Right ventricle myocardium superior (tissue), 1 donor: ENCODE measurements at places on chromosomes 5 and 9. TPM values are rescaled to one million over a fixed set of nuclear protein-coding genes. Genes with fewer than 3 reads are reported as not detected.

GRCh38 chr9:942805-943580, 33.5 kb upstream of the DMRT3 start:
- no peak for DNase-seq

DNA sequence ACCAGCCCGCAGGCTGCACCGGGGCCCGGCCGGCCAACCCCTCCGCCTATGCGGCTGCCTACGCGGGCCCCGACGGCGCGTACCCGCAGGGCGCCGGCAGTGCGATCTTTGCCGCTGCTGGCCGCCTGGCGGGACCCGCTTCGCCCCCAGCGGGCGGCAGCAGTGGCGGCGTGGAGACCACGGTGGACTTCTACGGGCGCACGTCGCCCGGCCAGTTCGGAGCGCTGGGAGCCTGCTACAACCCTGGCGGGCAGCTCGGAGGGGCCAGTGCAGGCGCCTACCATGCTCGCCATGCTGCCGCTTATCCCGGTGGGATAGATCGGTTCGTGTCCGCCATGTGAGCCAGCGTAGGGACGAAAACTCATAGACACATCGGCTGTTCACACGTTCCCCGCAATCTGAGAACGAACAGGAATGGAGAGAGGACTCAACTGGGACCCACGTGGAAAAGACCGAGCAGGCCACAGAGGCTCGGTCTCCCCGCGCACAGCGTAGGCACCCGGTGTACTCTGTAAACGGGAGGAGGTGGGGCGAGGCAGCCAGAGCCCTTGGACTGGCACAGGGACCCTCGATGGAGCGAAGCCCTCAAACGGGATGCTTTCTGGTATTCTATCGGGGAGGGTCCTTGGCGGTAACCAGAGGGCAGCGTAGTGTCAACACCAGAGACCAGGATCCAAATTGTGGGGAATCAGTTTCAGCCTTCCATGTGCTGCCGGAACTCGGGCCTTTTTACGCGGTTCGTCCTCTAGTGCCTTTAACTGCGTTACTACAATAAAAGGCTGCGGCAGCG, 1.9 kb downstream of the FOXE1 start:
- no peak for DNase-seq

GRCh38 chr5:159849437-159850083, 66.7 kb upstream of the ADRA1B start:
- no peak for DNase-seq

GRCh38 chr5:180607861-180608571, 16.7 kb upstream of the SCGB3A1 start:
- peak; percentile 13 for DNase-seq

DNA sequence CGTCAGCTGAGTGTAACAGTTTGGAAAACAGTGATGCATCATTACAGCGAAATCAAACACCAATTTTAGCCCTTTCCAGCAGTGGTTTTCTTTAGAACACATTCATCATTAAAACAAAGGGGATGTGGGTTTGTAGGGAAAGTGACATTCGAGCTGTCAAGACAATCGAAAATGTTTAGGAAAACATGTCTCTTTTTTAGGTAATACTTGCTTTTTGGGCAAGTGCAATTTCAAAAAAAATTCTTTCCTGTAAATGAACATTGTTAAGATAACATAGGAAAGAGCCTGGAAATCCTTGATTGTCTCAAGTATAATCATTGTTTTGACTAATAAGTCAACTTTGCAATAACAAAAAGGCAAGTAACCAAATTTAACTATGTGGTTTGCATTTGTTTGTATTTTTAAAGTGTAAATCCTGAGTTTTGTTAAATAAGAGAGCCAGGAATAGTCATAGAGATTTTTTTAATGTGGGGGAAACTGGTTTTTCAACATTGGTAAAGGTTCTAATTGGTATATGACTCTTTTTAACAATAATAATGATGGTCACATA, 182.5 kb downstream of the TTLL11 start:
- no peak for DNase-seq

- DNase-seq = no peak
Observed at GRCh38 chr9:77985996-77986395, 45.6 kb downstream of the GNAQ start.

DNA sequence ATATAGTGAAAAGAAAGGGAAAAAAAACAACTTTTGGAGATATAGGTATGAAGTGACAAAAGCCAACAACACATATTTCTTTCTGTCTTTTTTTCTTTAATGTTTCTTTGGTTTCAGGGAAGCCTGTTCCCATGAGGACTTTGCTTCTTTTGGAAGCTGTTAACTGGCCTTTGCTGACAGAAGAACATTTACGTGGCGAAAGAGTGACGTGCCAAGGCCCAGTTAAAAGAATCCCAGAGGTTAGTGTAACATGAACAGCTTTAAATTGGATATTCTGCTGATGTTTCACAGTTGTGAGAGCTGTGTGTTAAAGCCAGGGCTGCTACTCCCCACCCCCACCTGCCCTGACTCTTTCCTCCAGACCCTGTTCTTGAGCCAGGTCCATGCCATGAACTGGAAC, 275.9 kb downstream of the CRB2 start:
- no peak for DNase-seq

GRCh38 chr9:18798106-18798505, 234.9 kb downstream of the SAXO1 start:
- DNase-seq = no peak

- DNase-seq = no peak
Observed at GRCh38 chr5:139684350-139684880, 36.3 kb downstream of the CXXC5 start.

GRCh38 chr5:138632900-138633489, 57.8 kb upstream of the HSPA9 start:
- DNase-seq = peak; percentile 72

DNA sequence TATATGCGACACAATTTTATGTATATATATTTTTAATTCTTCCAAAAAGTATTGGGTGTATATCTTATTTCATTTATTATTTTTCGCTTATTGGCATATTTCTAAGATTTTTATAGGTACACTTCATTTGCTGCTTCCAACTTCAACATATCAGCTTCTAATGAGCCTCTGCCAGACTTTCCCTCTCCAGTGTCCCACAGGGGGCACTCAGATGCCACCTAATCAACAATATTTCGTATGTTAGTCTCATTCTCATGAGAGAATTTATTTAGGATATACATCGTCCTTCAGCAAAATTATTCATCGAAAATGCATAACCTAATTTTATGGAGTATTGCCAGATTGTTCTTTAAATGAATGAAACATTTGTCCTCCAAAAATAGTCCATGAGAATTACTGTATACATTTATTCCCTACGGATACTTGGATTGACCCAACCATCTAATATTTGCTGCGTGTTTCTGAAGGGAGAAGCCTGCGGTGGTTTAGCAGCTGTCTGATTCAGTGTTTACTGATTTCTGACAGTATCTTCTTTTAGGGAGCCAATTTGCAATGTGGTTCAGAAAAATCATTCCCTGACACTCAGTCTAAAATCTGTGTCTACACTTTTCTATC, 100.6 kb upstream of the SELENOP start:
- no peak for DNase-seq

- no peak for DNase-seq
Observed at GRCh38 chr5:175252234-175252805, 191.7 kb downstream of the DRD1 start.

DNA sequence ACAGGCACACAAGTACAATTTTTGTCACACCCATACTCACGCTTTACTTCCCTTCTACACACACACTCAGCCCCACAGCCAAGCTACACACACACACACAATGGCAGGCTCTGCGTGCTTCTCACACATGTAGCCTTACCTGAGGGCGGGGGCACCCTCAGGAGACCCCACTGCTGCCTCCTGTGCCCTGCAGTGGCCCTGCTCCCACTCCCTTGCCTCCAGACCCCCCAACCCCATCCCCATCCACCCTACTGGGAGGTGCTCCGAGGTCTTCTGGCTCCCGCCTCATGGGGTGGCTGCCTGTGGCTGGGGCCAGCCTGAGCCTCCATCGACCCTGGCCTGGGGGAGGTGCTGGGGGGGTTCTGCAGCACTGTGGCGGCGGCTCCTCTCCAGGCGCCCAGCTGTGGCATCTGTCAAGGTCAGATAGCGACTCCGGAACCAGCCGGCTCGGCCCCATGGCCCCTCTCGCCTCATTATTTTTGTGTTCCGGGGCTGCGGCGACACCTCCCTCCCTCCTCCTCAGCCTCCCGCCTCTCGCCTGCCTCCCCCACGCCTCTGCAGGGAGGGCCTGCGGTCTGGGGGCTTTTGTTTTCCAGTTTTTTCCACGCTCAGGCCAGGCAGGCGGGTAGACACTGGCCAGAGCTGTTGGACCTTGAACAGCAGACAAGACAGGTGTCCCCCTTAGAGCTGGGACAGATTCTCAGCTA, 21.7 kb downstream of the CXXC5 start:
- peak; percentile 69 for DNase-seq

DNA sequence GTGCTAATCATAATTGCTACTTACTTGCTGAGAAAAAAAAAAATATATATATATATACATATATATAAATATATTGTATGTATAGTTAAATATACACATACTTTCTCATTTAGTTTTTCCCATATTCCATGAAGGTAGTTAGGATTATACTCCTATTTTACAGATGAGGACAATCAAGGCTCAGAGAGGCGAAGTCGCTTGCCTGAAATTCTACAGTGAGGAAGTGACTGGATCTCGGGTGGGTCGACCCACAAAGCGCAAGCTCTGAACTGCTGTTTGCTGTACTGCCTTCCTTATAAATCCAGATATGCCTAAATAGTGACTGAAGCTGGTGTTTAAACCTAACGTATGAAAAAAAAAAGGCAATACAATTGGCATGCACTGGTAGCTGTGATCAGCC, 148.3 kb upstream of the TBC1D2 start:
- no peak for DNase-seq

GRCh38 chr9:7206221-7206758, 448.5 kb downstream of the KDM4C start:
- DNase-seq = no peak

DNA sequence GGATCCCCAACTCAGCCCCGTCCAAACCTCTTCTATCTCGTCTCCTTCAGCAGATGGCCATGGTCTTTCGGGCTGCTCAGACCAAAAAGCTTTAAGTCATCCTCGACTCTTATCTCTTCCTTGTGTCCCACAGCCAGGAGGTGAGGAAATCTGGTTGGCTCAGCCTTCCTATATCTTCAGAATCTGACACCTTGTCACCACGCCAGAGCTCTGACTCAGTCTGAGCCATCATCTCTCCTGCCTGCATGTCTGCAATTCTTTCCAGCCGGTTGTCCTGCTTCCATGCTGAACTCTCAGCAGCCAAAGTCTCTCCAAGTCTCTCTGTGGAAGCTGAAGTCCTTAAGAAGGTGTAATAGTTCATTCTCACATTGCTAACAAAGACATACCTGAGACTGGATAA, 419.3 kb upstream of the ADAMTS16 start:
- DNase-seq = no peak

DNA sequence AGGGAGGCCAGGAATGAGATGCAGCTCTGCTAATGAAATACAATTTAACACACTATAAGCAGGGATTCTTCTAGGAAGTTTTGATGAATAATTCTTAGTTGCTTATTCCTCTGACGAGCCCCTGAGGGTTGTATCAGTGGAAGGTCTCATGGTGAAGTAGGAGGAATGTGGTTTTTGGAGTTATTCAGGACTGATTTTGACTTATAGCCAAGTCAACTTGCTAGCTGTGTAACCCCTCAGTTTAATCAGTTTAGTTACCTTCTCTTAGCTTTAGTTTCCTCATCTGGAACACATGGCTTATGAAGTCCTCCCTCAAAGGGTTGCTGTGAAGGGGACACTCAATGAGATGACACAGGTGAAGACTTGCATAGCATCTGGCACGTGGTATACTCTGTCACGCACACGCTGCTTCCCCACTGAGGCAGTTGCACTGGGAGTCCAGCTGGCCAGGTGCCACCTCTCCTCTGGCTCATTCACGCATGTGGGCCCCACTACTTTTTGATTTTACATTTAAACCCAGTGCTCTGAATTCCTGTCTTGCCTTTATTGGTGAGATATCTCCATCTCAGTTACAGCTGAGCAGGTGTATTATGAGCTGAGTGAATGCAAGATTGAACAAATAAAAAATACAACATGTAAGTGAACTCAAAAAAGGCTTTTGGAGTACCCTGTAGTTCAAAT, 415.0 kb downstream of the ARHGEF28 start:
- DNase-seq = no peak

DNA sequence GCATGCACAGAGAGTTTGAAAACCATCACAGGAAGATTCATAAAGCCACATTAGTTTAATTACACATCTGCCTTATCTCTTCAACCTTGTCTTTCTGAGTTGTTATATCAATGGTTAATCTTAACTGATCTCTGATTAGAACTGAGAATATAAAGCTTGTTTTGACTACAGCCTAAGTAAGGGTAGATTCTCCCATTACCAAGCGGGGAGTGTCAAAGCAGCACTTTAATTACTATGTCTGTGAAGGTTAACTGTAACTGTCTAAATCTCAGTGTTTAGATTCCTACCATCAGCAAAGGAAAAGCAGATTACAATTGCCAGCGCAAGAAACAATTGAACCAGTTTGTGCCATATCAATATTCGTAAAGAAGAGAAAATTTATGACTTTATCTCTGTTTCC, 348.7 kb downstream of the CDH12 start:
- no peak for DNase-seq

DNA sequence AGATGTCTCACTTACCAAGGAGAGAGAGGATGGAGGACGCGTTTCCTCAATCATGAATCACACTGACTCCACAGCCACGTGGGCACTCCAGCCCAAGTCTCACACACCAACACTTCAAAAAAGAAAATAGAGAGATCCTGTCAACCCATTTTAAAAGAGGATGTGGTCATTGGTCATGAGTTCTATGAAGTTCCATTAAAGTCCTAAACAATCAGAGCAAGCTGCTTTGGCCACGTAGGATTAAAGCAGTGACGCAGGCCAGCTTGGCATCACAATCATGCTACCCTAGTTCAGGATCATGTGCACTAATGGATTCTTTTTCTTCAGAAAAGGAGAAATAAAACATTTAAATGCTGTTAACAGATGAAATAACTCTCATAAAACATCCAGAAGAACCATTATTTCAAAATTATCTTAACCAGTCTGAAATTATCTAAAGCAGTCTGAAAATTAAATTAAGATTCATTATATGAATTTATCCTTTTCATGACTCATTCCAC, 108.1 kb downstream of the SEMA5A start:
- DNase-seq = no peak

GRCh38 chr5:55592388-55593114, 57.8 kb upstream of the PLPP1 start:
- no peak for DNase-seq

The SOWAHA gene
- total RNA-seq = 0.13 TPM

The LECT2 gene
- not detected for total RNA-seq

The ADAMTSL1 gene
- 0.56 TPM for total RNA-seq

The AQP3 gene
- 16.3 TPM for total RNA-seq

The PRDM9 gene
- not detected for total RNA-seq

The PCDHB10 gene
- total RNA-seq = 0.81 TPM

The CHSY3 gene
- 0.51 TPM for total RNA-seq

The KCNIP1 gene
- total RNA-seq = not detected

The PCDHGA4 gene
- 9.3 TPM for total RNA-seq

The PCDHA8 gene
- not detected for total RNA-seq

The PCDHA1 gene
- total RNA-seq = not detected

The HTR4 gene
- 0.22 TPM for total RNA-seq

The SLC25A48 gene
- total RNA-seq = not detected

The SPATA31A3 gene
- not detected for total RNA-seq
